Motor neuron (in vitro differentiated cells): ENCODE measurements at places on chromosomes 11 and 22. TPM values are rescaled to one million over a fixed set of nuclear protein-coding genes. Genes with fewer than 3 reads are reported as not detected.

Gene MED19
- total RNA-seq = 35.2 and 43.2 TPM in 2 replicates

Gene DBX1
- not detected in 2 replicates for total RNA-seq

Gene MUC5AC
- total RNA-seq = under 0.01 and 0.25 TPM in 2 replicates

Gene KRTAP5-9
- 0.26 TPM in 1 of 2 replicates, not detected in the other for total RNA-seq

Gene SYT7
- 8.8 and 10.5 TPM in 2 replicates for total RNA-seq

Gene RGL4
- total RNA-seq = 1.8 and 2.0 TPM in 2 replicates

Gene TMEM121B
- total RNA-seq = 7.2 and 7.4 TPM in 2 replicates

Gene PHLDA2
- 24.6 and 40.8 TPM in 2 replicates for total RNA-seq

Gene SHANK3
- 0.22 and 0.41 TPM in 2 replicates for total RNA-seq

Gene TRIM22
- total RNA-seq = 164 and 181 TPM in 2 replicates

Gene MISFA
- 5.1 and 6.2 TPM in 2 replicates for total RNA-seq

Gene XKR3
- not detected in 2 replicates for total RNA-seq

Gene STIM1
- total RNA-seq = 8.7 and 10.8 TPM in 2 replicates

Gene SLC25A45
- 0.11 and 1.0 TPM in 2 replicates for total RNA-seq

GRCh38 chr11:11036848-11037732 is 179.2 kb upstream of the ZBED5 start:
- ATAC-seq = peak; percentile 90

DNA sequence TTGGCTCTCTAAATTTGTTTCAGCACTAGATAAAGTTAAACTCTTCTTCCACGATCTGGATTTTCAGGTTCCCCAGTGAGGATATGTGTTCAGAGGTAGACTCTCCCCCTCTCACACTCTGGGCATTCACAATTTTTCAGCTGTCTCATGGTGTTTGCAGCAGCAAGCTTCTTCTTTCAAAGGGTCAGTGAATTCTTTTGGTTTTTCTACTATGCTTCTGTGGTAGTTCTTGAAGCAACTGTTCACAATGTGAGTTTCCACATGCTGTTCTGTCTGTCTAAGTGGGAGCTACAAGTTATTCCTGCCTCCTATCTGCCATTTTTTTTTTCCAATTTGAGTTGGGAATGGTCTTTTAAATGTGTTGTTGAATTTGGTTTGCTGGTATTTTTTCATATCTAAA is 25.4 kb downstream of the CNTF start:
- ATAC-seq = no peak

DNA sequence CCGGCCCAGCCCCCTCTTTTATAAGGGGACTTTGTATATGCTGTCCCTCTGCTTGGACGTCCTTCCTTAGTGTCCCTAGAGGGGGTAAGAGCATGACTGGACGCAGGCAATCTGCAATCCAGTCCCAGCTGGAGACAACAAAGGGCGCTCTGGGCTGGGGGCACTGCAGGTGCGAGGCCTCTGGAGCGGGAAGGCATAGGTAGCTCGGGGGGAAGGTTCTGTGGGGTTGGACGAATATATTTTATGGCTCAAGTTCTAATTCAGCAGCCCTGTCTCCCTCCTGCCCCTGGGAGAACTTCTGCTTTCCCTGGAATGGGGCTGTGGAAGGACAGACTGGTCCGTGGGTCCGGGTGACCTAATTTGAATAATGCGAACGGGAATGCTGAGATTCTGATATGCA is 40.0 kb downstream of the KCNJ4 start:
- ATAC-seq = peak; percentile 44

GRCh38 chr22:39409516-39410029 is 10.0 kb downstream of the TAB1 start:
- ATAC-seq = no peak

- no peak for ATAC-seq
Observed at GRCh38 chr11:128828350-128828749, 38.7 kb downstream of the KCNJ1 start.

- no peak for ATAC-seq
Observed at GRCh38 chr11:118903204-118904015, 19.7 kb downstream of the CXCR5 start.

GRCh38 chr11:8728563-8728962 is 46.0 kb downstream of the RPL27A start:
- ATAC-seq = no peak

DNA sequence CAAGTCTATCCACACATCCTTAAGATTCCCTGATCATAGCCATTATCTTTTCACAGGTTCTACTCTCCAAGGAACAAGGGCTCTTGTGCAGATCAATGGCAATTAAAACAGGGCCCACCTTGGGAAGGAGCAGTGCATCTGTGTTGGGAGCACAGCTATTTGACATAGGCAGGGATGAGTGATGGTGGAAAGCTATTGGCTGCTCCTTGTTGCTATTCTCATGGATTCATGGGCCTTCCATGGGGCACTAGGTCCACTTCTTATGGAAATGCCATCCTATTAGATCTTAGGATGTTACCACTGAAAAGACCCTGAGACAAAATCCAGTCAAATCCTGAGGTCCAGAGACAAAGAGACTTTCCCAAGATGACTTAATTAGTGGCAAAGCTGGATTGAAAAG is 148.6 kb upstream of the MTNR1B start:
- no peak for ATAC-seq

DNA sequence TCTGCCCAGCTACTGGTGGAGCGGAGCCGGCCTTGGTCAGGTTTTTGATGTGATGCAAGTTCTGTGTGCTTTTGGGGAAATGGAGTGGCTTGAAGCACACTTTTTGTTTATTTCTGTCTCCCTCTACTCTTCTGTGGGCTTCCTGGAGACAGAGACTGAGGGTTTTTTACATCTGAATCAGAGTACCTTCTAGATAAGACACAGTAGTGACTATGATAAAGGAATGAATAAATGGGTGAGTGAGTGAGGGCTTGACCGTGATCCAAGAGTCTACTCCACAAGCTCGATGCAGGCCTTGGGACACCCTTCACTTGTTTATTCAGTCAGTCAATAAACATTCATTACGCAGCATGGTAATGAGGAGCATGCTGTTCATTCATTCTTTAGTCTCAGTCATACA is 125.7 kb downstream of the PKNOX2 start:
- no peak for ATAC-seq

DNA sequence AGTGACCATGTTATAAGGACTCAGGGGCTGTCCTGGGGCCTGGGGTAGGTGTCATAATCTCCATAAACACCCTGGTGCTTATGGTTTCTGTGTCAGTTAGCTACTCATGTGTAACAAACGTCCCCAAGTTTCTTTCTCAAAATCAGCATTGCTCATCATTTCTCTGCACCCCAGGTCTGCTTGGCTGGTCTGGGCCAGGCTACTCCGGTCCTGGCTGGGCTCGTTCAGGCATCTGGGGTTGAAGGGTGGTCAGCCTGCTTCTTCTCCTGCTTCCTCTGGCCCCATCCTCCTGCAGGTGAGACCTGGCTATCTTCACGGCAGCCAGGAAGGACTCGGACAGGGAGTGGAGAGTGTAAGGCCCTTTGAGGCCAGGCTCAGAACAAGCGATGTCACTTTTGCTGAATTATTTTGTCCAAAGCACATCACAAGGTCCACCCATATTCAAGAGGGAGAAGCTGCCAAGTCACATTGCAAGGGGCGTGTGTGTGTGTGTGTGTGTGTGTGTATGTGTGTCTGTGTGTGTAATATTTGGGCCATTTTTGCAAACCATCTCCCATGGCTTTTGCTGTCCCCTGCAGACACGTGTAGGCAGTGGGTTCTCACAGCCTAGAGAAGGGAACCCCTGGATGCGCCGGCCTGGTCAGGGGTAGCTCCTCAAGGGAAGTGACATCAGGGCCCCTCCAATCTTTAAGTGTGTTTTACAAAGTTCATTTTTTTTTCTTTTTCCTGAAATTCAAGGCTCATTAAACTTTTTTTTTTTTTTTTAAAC is 535.8 kb downstream of the TBC1D22A start:
- no peak for ATAC-seq

GRCh38 chr22:26471522-26471921 is 12.1 kb downstream of the HPS4 start:
- ATAC-seq = peak; percentile 19

DNA sequence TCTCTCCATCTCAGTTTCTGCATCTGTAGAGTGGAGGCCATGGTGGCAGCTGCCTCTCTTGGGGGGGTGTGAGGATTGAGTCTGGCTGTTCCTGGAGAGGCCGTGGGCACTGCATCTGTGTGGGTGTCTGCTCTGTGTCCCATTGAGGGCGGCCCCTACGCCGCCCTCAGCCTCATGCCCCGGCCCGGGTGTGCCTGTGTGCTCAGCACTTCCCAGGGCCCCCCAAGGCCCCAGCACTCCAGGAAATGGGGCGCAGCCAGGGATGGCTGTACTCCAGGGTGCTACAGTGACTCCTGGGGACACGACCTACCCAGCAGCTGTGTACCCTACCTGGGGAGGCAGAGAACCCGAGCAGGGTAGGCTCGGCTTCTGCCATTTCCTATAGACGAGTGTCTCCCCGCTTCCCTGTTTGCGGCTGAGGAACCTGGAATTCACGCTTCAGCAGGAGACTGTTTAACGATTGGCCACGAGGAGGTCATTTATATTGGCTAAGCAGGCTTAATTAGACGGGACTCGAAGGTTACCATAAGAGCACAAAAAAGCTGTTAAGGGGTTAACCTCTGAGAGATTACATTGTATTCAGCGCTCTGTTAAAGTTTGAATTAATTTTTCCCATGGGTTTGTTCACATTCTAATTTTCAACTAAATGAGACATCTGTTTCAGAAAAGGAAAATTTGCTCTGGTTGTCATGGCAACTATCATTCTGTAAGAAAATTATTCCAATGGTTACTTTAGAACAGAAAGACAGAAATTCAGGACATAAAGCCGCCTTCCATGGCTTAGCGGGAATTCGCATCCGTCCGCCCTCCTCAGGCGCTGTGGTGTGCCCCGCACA is 76.4 kb downstream of the MPPED1 start:
- peak; percentile 34 for ATAC-seq

DNA sequence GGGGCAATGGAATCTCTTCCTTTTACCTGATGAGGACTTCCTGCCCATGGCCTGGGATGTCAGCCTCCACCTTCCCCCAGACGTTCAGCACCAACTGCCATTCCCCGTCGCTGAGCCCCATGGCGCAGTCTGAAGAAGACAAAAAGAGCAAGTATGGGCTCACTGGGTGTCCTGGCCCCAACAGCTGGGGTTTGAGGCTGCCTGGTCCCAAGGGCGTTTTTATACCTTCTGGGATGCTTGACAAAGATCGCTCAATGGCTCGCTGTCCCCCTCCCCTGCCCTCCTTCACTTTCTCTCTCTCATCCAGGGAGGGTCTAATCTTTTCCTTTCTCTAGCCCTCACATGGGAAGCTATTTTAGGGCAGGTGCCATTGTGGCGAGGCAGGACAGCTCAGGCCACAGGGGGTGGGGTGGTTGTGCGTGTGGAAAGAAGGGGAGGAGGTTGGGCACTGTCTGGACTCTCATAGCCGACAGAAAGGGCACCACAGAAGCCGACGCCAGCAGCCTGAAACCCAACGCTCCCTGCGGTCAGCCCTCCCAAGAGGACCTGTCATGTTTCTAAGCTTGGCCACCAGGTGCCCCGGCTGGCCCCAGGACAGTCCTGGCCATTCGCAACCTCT is at the start of gene MB:
MB (minus strand) TSS at position 193 of the 619 bp plus-strand sequence; CDS start at position 121, 72 bp downstream.
- ATAC-seq = no peak

GRCh38 chr11:19813158-19813879 is 100.7 kb downstream of the NAV2 start:
- ATAC-seq = no peak

GRCh38 chr11:20443596-20443995 is 56.1 kb downstream of the PRMT3 start:
- no peak for ATAC-seq

DNA sequence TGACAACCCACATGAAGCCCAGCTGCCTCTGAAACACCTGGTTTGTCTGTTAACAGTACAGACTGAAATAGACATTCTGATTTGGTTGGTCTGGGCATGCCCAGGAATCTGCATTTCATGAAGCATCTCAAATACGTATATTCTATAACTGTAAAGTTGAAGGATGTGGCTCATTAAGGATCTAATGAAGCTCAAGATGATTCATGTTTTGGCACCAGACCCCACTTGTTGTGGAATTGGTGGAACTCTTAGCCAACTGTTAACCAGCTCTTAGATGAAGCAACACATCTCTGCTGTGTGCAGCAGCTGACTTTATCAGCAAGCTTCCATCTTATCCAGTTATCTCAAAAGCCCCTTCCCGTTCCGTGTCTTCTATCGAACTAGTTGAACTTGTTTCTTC is 232.2 kb downstream of the INSC start:
- no peak for ATAC-seq

DNA sequence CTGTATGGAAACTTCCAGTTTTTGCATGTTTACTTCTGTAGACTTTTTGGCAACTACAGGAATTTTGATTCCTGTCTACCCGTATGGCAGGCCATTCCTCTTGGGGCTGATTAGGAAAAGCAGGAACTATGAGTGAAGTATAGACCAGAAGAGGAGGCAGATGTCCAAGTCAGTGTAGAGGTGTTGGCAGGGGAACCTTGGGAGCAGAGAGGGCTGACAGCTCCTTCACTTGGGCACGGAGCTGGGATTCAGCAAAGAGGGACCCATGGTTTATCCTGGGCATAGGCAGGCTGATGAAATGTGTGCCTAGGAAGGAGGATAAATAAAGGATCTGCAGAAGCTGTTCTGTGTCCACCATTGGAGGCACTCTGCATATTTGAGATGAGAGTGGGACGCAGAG is 33.1 kb downstream of the TREH start:
- no peak for ATAC-seq

- ATAC-seq = no peak
Observed at GRCh38 chr11:40287916-40288803, 1171.3 kb downstream of the LRRC4C start.

GRCh38 chr11:130705670-130706421 is 210.4 kb downstream of the SNX19 start:
- no peak for ATAC-seq

DNA sequence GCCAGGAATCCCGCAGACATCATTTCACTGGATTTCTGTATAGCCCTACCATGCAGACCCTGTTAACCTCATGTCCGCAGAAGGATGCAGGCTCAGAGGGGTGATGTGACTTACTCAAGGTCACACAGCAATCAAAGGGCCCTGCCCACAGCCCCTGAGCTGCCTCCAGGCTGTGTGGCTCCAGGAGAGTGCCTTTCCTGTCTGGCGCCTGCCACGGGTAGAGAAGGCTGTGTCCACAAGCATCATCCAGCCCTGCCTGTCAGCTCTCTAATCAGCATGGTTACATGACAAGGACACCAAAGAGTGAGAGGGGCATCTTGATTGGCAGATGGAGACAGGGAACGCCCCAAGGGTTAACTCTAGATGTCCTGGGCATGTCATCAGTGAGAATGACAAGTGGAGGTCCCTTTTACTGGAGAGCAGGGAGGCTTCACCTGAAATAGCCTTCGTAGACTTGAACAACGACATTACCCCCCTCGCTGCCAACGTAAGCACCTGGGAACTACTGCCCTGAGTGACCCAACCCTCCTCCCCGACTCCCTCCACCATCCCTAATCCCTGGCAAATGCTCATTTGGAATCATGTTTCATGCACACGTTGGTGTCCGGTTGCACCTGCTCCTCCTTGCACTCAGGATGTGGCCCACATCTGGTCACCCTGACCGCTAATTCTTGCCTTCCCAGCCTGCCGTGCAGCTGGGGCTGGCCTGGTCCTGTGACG is 6.9 kb downstream of the FGF19 start:
- no peak for ATAC-seq

DNA sequence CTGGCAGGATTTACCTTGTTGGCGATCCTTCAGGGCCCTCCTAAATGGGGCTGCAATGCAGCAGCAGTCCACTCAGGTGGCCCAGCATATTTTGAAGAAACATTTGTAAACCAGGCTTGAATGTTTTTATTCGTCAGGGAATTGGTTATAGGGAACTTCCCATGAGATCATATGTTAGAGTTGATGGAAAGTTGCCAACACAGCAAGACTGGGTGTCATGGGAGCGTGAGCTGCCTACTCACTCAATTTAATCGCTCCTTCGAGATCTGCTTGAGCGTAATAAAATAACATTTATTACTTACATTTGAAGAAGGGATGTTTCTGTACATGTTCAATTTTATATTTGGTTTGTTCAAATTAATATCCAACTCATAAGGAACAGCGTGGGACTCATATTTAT is 19.4 kb downstream of the OR2AT4 start:
- no peak for ATAC-seq

- ATAC-seq = peak; percentile 31
Observed at GRCh38 chr11:67317888-67318555, 14.7 kb downstream of the SSH3 start.
